ENCODE measurements at places on chromosomes 3 and 15.

GRCh38 chr3:146200461-146201220, 39.7 kb upstream of the PLOD2 start:
- no peak for DNase-seq

- no peak for DNase-seq
Observed at GRCh38 chr15:81905889-81906288, 139.9 kb downstream of the MEX3B start.

GRCh38 chr3:156368189-156368588, 186.7 kb downstream of the SSR3 start:
- no peak for DNase-seq

DNA sequence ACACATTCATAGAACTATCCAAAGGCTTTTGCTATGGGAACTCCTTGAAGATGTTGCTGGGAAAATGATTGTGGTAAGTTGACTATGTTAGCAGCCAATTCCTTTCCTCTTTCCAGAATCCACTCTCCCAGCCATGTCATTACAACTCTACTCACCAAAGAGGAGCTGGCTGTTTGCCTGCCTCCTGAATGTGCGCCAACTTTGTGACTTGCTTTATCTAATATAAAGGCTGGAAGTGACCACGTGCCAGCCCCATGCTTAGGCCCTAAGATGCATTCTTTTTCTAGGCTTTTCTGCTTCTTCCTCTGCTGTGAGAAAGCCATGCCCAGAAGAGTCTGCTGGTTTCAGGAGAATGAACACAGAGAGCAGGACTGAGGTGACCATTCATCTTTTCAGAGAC, 182.2 kb downstream of the GABRB3 start:
- DNase-seq, result no peak

- no peak for DNase-seq
Observed at GRCh38 chr3:157948605-157949383, 157.4 kb downstream of the SHOX2 start.

GRCh38 chr3:42369304-42369703, 41.1 kb downstream of the LYZL4 start:
- peak; percentile 15 for DNase-seq

DNA sequence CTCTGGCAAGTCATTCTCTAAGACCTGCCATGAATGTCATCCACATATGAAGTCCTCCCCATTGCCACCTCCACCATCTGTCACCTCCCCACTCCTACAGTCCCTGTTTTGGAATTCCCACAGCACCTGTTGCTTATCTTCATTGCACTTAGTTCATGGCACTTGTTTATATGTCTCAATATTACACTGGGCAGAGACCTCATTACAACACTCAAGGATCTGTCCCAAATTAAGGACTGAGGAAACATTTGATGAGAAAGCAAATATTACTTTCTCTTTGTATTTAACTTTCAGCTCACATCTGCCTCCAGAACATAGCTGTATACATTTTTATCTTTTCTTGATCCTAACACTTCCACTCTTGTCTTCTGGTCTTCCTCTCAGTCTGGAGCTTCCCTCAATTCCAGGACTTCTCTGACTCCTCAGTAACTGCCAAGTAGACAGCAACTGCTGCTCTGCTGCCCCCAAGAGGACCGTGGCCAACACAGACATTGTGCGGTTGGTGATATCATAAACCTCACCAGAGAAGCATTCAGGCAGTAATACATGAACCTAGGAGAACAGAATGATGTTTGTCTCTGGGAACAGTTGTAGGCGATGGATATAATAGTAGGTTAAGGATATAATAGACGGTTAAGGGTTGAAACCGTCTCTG, 45.0 kb upstream of the FGF12 start:
- DNase-seq, result no peak

- DNase-seq, result peak; percentile 35
Observed at GRCh38 chr3:4835616-4836043, 143.6 kb upstream of the BHLHE40 start.

- DNase-seq, result no peak
Observed at GRCh38 chr15:56250626-56251025, 6.9 kb upstream of the RFX7 start.

DNA sequence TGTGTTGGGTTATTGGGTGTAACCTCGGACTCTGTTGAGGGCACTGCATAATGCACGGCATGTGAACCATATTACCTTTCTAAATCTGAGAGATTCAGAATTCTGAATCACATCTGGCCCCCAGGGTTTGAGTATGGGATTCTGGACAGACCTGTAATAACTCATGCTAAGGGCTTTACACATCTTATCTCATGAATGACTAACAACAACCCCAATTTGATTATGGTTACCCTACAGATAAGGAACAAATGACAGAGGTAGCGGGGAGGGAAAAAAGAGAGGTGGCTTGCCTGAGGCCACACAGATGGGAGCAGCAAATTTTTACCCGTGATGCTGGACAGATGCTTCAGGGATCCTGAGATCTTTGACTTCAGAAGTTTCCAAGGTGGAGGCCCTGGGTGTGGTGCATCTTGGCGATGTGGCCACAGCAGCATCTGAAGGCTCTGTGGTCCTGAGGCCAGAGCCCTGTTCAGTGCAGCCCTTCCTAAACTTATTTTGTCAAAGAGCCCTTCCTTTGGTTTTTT, 43.8 kb downstream of the POMGNT2 start:
- no peak for DNase-seq

DNA sequence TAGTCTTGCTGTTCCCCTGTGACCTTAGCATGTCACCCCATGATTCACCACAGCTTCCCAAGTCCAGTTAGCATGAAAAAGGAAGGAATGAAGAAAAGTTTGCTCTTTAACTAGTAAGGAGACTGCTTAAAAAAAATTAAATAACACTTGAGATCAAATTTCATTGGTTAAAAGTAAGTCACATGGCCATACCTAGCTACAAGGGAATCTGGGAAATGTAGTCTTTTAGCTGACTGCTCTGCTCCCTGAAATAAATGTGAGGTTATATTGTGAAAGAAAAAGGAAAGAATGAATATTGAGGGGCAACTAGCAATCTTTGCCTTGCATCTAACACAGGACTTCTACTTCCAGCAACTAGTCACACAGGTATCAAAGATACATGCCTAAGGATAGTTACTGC, 84.7 kb upstream of the LRRN1 start:
- DNase-seq, result no peak

DNA sequence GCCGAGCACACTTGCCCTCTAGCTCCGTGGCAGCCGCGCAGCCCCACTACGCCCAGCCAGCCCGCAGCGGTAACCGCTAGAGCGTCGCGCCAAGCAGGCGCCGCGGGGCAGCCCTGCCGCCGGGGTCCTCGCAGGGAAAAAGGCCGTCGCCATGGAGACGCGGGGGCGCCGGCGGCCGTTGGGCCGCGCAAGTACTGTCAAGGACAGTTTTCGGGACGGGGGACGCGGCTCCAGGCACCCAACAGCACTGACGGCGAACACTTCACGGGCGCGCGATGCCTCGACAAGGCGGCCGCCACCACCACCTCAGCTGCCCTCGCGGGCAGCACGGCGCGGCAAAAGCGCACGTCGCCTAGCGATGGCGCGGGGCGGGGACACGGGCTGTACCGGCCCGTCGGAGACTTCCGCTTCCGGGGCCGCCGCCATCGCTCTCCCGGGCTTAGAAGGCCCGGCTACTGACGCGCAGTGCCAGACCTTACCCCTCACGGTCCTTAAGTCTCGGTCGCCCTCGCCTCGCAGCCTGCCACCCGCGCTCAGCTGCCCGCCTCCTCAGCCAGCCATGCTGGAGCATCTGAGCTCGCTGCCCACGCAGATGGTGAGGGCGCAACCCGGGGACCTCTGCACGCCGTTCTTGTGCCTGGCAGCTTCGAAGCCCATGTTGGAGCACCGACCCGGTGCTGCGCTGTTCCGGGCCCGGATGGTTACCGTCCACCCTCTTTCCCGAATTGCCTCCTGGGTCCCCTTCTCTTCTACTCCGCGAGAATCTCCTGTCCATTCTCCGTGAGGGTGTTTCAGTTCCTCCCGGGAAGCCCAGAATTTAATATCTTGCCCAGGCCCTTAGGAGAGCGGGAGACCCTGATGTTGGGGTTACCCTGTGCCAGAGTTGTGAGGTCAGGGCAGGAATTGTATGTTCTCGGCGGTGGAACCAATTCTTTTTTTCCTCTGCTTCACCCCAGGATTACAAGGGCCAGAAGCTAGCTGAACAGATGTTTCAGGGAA, at the start of the genes GLT8D1 and SPCS1:
TSS of gene GLT8D1 (minus strand) at position 104 of the 999 bp plus-strand sequence. CDS start 5,331 bp downstream, outside the sequence.
TSS of gene SPCS1 (plus strand) at position 419 of the 999 bp plus-strand sequence. CDS start at position 560, 141 bp downstream.
- peak; percentile 86 for DNase-seq

- no peak for DNase-seq
Observed at GRCh38 chr3:10504171-10505049, 976 bp downstream of the ATP2B2 start.

GRCh38 chr15:43828061-43828657, 1.4 kb downstream of the WDR76 start:
- peak; percentile 18 for DNase-seq

DNA sequence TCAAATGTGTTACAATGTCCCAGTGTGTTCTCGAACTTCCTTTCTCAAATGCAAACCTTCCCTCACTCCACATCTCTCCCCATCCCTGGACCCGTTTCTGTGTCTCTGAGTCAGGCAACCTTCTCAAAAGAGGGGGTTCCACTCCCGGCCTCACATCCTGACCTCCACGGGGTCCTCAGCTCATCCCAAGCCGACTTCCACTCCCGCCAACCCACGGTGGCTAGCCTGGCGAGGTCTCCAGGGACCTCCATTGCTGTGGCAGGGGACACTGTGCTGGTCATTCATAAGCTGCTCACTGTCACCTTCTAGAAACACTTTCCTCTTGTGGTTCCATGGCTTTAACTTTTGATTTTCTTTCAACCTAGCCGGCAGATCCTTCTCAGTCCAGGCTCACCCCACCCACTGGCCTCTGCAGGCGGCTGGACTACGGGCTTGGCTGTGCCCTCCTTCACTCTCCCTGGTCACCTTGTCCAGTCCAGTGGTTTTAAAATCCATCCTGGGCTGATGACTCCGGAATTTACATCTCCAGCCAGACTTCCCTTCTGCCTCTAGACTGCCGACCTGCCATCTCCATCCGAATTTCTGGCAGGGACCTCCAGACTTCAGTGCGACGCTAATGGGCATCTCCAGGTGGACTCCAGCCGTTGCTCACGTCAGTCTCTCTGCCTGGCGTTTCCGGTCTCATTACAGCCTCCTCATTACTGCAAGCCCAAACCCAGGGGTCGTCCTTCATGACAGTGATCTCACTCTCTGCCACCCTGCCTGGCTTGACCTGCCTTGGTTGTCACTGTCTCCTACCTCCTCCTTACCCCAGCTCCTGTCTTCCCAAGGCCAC, 20.0 kb downstream of the ABTB1 start:
- no peak for DNase-seq

GRCh38 chr15:68057034-68057433, 2.9 kb downstream of the PIAS1 start:
- DNase-seq, result no peak

- no peak for DNase-seq
Observed at GRCh38 chr15:67059127-67059553, 6.3 kb upstream of the SMAD3 start.

GRCh38 chr3:134034005-134034785, 4.5 kb upstream of the SLCO2A1 start:
- DNase-seq, result no peak

- DNase-seq, result no peak
Observed at GRCh38 chr3:180594631-180595558, 7.1 kb upstream of the TTC14 start.

DNA sequence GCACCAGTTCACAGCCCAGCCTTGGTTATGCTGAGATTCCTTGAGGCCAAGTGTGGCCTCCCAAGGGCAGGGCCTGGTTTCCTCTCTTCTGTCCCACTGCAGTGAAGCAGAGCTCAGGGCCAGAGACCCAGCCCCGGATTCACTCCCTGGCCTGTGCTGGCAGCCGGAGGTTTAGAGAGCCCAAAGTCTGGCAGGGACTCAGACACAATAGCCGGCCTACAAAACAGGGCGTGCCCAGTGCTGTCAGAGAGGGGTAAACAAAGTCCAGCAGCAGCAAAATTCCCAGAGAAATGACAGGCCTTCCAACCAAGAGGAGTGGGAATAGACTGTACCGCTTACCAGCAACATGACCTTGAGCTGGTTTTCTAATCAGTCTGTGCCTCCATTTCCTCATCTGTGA, 14.0 kb downstream of the VIPR1 start:
- DNase-seq, result no peak

DNA sequence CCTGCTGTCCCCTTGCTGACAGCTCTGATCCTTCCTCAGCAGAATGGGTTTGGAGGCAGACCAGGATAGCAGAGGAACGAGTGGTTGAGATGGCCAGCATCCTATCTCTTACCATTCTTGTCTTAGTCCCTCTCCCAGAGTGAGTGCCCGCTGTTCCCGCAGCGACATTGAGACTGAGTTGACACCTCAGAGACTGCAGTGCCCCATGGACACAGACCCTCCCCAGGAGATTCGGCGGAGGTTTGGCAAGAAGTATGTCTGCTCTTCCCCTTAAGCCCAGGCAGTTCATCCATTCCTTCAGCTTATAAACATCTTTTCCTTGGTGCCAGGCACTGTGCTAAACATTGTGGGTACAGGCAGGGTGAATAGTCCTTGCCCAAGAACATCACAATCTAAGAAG, 21.2 kb downstream of the DUOX1 start:
- DNase-seq, result no peak

DNA sequence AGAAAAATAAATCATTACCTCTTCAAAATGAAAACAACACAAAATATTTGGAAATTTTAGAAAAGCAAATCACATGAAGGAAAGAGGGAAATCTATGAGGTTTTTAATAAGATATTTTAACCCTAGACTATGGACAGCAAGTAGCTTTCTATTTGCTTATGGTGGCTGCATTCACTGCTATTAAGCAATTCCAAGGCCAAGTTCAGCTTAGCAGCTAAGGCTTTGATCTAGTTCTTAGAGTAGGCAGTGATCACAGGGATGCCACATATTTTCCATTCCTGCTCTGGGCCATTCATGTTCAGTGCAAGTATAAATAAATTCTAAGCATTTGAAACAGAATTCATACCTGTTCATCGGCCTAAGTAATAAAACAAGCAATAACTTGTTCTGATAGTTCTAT, 235.3 kb downstream of the CDIN1 start:
- DNase-seq, result no peak

- no peak for DNase-seq
Observed at GRCh38 chr15:65533057-65533756, 2.9 kb downstream of the HACD3 start.

DNA sequence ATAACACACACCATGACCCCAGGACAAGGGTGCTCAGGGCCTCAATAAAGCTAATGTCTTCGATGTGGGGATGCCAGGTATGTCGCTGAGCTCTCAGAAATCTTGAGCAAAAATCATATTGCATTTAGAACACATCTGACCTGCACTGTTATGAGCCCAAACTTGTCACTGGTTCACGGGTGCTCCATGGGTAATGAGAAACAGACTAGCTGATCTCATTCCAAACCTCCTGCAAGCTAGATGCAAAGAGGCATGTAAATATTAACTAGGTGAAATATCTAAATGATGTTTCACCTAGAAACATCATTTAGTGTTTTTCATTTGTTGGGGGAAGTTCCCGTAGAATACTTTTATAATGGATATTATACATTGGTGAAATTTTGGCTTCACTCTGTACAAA, 549.4 kb downstream of the OCA2 start:
- DNase-seq, result no peak
